ENCODE measurements at places on chromosomes 2 and 18.

DNA sequence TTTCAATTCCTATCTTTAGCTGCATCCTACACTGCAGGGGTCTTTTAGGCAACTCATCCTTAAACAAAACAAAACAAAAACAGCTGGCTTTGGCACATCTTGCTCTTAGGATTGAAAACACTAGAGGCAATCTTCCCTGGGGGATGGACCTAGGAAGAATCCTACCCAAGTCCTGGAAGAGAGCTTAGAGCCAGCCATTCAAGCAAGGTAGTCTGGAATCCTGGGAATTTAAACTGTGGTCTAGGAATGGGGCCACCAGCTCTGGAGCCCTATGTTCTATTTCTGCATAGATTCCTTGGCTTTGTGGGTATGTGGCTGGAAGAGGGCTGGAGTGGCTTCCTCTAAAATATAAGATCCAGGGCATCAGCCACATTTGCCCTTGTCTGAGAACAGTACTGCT lies 27.7 kb downstream of the MYL1 start:
- no peak for DNase-seq

DNA sequence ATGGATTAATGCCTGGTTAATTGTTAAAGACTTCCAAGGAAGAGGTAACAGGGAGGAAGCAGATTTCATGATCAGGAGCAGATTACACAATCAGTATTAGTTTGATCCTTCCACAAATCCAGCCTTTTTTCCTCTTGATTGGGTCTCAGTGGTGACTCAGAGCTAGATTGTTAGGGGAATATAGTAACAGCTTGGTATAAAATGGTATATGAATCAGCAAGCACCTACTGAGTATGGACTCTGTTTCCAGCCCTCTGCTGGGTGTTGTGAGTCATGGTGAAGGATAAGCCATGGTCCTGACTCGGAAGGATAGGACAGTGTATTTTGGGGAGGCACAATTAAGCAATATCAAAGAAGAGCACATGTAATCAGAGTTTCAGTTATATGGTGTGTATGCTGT lies 272.4 kb upstream of the DPP10 start:
- no peak for DNase-seq

DNA sequence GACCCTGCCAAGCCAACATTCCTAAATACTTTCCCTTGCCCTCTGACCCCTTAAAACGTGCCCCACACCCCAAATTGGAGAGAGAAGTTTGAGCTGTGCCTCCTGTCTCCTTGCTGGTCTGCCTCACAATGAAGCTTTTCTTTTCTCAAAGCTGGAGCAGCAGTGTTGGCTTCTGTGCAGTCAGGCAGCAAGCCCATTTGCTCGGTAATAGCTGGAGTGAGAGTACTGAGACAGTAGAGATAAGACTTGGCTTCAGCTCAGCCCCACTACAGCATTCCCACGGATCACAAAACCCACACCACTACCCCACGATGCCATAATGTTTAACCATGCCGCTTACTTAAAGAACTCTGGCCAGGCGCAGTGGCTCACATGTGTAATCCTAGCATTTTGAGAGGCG lies 73.0 kb downstream of the NCAPH start:
- DNase-seq, result no peak

DNA sequence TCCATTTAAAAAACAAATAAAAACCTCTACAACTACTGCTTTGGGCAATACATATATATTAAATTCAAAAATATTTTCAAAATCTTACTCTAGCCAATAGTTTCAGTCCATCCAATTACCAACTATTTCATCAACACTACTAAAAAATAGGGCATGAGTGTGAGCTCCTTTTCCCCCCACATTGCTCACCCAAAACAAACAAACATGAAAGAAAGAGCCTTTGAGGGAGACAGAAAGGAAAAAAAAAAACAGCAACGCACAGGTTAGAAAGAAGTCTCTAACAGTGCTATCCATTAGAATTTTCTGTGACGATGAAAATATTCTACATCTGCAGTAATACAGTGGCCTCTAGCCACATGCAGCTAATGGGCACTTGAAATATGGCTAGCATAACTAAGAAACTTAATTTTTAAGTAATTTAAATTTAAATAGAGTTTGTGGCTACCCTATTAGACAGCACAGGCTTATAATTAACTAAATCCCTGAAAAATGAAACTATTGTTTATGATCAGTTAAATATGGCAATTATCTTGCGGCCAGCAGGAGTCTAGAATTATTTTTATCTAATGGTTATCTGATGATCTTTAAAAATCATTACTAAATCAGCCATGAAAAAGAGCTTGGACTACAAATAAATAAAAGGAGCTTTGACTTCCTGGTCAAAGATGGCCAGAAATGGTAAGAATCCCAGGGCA lies 59.2 kb downstream of the RBMS1 start:
- no peak for DNase-seq

DNA sequence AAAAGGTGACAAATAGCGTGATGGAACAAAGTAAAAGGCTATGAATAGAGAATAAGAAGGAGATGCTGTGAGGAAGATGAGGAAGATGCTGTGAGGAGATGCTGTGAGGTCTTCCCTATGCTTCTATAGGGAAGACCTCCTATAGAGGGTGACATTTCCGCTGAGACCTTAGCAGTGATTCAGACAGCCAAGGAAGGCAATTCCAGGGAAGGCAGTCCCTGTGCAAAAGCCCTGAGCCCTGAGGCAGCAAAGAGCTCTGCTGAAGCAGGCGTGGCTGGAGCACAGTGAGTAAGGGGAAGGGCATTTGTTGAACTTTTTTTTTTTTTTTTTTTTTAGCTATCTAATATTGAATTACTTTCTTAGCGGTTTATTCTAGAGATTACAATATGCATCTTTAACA lies 142.7 kb upstream of the FOSL2 start:
- no peak for DNase-seq

DNA sequence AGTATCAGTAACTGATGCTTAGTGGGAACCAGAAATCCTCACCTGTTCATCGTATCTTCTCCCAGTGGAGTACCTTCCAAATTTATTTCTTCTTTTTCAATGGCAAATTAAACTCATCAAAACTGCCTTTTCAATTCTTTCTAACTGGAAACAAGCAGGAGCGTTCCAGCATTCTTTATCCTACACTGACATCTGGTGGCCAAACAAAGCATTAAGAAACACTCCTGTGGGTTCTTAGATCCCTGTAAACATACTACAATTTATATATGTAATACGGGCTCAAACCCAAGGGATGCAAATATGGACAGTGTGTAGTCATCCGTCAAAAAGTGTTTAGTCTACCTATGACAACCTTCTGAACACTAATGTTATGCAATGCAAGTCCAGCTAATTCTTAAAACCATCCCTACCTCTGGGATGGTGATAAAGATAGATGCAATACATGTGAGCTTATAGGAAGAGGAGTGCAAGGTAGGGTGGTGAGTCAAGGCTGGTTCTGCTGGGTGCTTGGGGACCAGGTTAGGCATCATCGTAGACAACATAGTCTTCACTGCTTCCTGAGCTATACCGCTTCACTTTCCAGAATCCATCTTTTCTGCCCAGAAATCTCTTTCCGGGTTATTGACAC lies 375.0 kb downstream of the CTNNA2 start:
- peak; percentile 27 for DNase-seq

- peak; percentile 80 for DNase-seq
Observed at GRCh38 chr2:118061135-118061955, 26.9 kb upstream of the INSIG2 start.

GRCh38 chr2:69911985-69912563 lies 2.8 kb upstream of the MXD1 start:
- DNase-seq, result peak; percentile 56

- no peak for DNase-seq
Observed at GRCh38 chr2:199842631-199843395, 8.2 kb downstream of the FTCDNL1 start.

DNA sequence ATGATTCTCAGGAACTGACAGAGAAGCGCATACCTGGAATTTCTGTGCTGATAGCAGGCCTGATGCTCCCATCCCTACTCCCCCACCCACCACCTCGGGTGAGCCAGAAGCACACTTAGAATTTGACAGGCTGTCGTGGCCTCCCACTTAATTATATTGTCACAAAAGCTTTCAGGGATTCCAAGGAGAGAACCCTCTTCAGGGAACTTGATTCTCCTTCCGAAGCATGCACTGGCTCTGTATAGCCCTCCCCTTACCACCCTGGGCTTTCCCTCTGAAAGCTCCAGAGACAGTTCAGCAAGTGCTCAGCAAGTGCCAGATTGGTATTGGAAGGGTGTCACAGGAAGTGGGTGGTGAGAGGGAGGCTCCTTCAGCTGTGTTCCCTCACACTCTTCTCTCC lies 252.5 kb upstream of the SIX2 start:
- DNase-seq, result no peak

- no peak for DNase-seq
Observed at GRCh38 chr18:57627488-57627887, 5.9 kb upstream of the NARS1 start.

- no peak for DNase-seq
Observed at GRCh38 chr2:241974851-241975592, 105.5 kb downstream of the RTP5 start.

- DNase-seq, result no peak
Observed at GRCh38 chr2:108444941-108445840, 3.8 kb upstream of the GCC2 start.

DNA sequence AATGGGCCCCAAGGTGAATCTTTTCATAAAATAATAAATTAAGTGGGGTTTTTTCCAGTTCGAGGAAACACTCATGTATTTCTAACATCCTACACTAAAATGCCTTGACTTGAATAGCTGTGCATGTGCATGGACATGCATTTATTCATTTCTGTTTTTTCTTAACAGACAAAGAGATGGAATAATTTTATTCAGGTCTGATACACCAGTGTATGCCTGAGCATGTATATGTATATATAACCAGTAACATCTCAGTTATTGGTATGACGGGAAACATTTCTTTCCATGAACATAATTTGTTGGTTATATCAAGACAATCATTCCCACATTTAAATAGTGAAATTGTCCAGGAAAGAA lies 468.7 kb upstream of the TNP1 start:
- no peak for DNase-seq

GRCh38 chr18:39911716-39912115 lies 2043.3 kb upstream of the PIK3C3 start:
- DNase-seq, result no peak

- DNase-seq, result no peak
Observed at GRCh38 chr2:98453531-98453930, 8.9 kb downstream of the INPP4A start.

GRCh38 chr2:168135630-168136029 lies 111.8 kb downstream of the STK39 start:
- no peak for DNase-seq

DNA sequence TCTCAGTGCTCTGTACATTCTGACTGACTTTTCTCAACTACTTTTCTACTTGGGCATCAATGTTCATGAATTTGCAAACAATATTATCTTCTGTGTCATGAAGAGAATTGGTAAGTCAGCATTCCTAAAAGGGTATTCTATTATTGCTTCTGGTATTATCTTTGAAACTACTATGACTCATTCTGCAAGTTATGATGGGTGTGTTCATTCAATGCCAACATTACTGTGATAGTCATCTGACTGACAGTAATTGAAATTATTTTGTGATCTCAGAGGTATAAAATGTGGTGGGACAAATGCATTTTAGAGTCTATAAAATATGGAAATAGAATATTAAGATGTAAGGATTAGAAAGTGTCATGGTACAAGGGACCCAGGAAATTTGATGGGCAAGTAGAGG lies 736.0 kb upstream of the CELF4 start:
- DNase-seq, result no peak

DNA sequence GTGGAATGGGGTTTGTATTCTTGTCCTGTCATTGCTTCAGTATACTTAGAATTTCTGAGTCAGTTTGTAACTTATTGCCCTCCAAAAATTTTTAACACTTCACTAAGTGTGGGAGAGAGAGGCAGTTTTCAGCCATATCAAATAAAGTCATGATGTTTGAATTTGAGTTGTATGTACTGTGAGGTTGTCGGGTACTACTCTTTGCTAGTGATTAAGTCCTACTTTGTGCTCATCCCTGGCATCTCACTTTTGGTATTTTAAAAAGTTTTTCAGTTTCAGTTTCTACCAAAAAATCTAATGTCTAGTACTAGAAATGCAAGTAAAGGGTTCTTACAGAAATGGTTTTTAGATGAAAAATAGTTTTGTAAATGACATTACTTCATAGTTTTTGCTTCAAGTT lies 40.7 kb downstream of the EIF5B start:
- no peak for DNase-seq

DNA sequence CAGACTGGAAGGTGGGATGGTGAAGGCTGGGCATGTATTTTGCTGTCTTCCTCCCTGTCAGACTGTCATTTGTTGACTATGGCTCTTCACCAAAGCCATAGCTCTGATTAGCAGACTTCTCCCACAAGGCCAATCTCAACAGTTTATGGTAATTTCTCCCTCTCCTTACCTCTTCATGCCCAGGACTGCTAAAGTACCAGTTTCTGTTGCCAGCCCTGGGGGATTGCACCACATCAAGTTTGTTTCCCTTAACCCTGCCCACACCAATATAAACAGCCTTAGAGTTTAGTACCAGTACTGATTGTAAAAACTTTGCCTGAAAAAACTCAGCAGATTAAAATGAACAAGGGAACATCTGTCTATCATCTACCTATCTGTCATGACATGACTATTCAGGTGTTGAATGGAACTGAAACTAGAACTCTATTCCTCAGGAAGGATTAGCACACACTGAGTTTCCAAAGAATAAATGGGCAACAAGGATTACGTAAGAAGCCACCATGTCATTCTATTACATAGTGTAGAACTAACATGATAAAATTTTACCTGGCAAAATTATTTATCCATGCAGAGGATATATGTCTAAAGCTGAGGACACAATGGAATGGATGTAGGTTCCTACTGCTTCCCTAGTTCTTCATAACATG lies 13.7 kb downstream of the FEZ2 start:
- DNase-seq, result no peak

GRCh38 chr2:219416235-219416602 lies 2.0 kb upstream of the DES start:
- DNase-seq, result no peak

DNA sequence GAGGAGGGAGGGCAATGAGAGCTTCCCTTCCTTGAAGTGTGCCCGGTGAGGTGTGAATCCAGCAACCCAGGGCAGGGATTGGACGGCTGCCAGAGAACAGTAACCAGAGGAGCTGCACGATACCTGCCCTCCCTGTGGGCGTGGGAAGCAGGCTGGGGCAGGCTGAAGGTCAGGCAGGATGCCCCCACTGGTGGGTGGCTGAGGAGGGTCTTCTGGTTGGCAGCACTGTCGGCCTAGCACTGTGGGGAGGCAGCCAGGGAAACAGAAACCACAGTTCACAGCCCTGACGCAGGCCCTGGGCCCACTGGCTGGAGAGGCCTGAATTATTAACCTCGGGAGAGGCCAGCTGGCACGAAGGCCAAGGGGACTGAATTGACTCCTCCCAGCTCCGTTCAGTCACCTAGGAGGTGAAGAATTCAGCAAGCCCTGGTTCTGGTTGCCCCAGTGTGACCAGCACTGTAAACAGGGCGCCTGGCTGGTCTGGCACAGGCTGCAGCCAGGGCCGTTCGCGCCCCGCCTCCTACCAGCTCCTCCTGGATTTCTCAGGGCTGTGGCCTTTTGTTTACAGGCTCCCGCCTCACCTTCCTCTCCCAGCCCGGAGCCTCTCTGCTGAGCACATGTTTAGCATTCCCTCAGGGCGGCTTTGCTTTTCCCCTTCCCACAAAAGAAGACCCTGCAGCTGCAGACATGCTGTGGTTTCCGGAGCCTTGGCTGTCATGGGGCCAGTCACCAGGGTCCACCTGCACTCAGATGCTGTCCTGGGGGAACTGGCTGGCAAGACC lies 97.8 kb downstream of the B3GNT2 start:
- no peak for DNase-seq

GRCh38 chr2:198441901-198442300 lies 637.5 kb downstream of the PLCL1 start:
- no peak for DNase-seq

GRCh38 chr2:26144031-26144430 lies 28.9 kb upstream of the GAREM2 start:
- peak; percentile 65 for DNase-seq
